Neural crest cell (in vitro differentiated cells): ENCODE measurements at places on chromosomes 2 and 18. TPM values are rescaled to one million over a fixed set of nuclear protein-coding genes. Genes with fewer than 3 reads are reported as not detected.
A peak's percentile ranks its signal among the peaks of the same experiment; 100 is the strongest.

- no peak for DNase-seq
Observed at GRCh38 chr2:62334009-62334408, 138.1 kb downstream of the B3GNT2 start.

DNA sequence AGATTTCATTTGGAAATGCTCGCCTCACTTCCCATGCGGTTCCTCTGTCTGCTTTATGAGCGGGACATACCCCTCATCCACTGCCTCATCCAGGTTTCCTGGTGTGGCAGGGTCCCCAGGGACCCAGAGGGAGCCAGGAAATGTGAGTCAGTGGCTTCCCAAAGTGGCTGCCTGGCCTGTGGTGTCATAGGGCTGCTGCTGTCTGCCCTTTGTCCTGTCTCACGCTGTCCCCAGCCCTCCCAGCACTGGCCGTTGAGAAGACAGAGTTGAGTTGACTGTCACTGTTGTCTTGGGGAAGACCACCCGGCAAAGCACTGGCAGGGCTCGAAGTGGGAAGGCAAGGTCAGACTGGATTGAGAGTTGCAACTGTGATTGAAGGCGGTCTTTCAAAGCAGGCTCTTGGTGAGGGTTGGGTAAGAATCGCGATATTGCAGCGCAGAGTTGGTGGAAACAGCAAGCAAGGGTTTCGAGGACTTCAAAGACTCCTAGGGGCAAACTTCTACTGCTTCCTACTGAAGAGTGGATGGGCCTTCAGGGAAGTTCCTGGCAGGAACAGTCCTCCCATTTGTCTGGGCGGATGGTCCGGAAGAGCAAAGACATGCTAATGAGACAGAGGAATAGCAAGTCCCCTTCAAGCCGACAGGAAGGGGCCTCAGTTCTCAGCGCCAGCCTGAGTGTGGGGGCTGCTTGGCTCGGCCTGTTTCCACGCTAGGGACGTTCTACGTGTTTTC is 33.9 kb downstream of the RAB31 start:
- DNase-seq = peak; percentile 35

The GKN2 gene
- total RNA-seq = not detected in 2 replicates

DNA sequence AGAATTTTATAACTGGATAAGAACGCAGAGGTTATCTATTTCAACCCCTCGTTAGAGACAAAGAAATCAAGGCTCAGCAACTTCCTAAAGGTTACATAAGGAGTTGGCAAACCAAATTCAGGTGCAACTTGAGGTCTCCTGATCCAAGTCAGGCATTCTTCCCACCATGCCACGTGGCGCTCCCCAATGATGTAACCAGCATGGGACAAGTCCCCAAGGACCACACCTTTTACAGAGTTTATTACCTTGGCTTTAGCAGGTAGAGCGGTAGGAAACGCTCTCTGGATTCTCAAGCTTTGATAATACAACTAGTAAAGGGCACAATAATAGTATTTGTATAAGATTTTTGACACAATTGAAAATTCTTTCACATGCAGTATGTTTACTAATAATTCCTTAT is 26.7 kb upstream of the MBOAT2 start:
- DNase-seq = no peak

DNA sequence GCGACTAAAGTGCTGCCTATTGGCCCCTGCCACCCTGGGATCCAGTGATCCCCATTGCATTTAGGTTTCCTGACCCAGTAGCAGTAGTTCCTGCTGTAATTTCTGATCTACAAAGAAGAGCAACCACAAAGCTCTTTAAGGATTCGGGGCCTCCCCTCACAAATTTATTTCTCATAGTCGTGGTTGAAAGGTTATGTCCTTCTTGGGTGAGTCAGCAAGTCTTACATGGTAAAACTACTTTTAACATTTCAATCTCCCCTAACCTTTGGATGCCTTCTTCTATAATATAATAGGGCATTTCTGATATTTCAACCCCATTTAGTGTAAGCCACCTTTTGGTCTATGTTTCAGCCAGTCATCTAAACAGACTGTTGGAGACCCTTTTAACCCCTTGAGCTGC is 14.9 kb downstream of the PIKFYVE start:
- DNase-seq = no peak

DNA sequence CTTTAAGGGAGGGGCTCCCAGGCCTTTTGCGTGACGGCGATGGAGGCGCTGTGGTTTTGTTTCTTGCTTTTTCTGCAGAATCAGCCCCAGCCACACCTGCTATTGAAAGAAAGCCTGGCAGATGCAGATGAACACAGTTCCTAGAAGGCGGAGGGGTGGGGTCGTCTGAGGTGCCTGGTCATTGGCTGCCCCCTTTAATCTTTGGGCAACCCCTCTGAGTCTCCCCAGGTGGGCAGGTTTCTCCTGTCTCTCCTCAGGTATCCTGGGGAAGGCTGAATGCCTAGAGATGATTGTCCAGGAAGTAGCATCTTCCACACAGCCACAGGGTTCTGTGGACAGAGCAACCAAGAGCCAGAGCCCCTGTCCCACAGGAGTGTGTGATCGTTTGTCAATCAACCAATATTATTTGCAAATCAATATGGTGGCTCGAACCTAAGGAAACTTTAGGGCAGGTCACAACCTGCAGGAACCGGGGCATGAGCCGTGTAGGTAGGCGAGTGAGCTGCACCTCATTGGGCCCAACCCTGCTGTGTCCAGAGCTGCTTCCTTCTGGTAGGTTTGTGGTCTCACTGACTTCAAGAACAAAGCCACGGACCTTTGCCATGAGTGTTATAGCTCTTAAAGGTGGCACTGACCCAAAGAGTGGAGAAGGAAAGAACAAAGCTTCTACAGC is 104.3 kb downstream of the NDUFA10 start:
- no peak for DNase-seq

DNA sequence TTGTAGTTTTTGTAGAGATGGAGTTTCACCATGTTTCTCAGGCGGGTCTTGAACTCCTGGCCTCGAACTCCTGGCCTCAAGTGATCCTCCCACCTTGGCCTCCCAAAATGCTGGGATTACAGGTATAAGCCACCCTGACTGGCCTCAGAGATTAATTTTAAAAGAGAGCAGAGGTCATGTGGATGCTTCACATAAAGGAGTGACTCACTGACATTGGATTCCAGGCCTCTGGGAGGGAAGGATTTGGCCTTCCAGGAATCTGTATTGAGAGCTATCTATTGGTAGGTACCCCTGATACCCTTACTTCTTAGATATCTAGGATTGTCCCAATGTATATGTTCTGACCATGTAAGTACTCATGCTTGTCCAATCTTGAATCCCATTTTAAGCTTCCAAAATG is 138.4 kb downstream of the FAM161A start:
- DNase-seq = no peak

The CD8A gene
- total RNA-seq = 0.16 and 0.54 TPM in 2 replicates

GRCh38 chr2:220533485-220533884 is 906.1 kb downstream of the SLC4A3 start:
- DNase-seq = no peak

The CAPN10 gene
- total RNA-seq = 57.7 and 62.7 TPM in 2 replicates

The STPG4 gene
- 0.26 and 0.34 TPM in 2 replicates for total RNA-seq

- DNase-seq = no peak
Observed at GRCh38 chr2:71877636-71878035, 270.0 kb downstream of the CYP26B1 start.

GRCh38 chr2:10787176-10787968 is 25.2 kb downstream of the PDIA6 start:
- no peak for DNase-seq

GRCh38 chr2:202023904-202024266 is 9.8 kb upstream of the FZD7 start:
- DNase-seq = no peak

The ARMC9 gene
- 35.0 and 35.2 TPM in 2 replicates for total RNA-seq

DNA sequence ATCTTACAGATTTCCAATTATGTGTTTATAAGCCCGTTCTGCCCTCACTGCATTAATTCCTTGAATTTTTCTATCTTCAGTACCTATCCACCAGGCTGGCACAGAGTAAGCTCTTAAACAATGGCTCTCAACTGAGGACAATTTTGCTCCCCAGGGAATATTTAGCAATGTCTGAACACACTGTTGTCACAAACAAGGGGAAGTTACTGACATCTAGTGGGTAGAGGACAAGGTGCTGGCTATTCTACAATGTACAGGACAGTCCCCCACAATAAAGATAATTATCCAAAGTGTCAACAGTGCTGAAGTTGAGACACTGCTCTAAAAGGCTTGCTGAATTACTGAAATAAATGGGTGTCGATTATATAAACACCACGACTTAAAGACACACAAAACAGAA is 5.0 kb downstream of the NDUFS1 start:
- DNase-seq = no peak

GRCh38 chr2:9714630-9715214 is 83.9 kb upstream of the YWHAQ start:
- DNase-seq = no peak

- no peak for DNase-seq
Observed at GRCh38 chr2:88517759-88518201, 65.3 kb upstream of the FOXI3 start.

GRCh38 chr2:120177001-120177621 is 46.1 kb downstream of the TMEM185B start:
- no peak for DNase-seq

- no peak for DNase-seq
Observed at GRCh38 chr2:98188351-98189046, 101.5 kb downstream of the VWA3B start.

DNA sequence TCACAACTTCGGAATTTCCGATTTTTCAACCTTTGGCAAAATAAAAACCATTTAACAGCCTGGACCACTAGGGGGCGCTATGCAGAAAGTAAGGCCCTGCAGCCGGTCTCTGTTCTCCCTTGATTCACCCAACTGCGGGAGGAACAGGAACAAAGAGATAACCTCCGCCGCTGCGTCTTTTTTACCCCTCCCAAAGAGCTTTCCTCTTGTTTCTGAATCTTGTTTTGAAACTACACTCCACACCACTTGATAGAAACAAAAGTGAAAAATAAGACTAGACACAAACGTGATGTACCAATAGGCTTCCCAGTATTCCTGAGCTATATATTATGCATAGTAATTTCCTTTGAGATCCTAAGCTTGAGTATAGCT is 231.2 kb downstream of the MYO3B start:
- DNase-seq = peak; percentile 82

The TMEM163 gene
- total RNA-seq = 0.71 and 1.0 TPM in 2 replicates

GRCh38 chr2:27049422-27050280 is 1.8 kb upstream of the AGBL5 start:
- DNase-seq = peak; percentile 51

DNA sequence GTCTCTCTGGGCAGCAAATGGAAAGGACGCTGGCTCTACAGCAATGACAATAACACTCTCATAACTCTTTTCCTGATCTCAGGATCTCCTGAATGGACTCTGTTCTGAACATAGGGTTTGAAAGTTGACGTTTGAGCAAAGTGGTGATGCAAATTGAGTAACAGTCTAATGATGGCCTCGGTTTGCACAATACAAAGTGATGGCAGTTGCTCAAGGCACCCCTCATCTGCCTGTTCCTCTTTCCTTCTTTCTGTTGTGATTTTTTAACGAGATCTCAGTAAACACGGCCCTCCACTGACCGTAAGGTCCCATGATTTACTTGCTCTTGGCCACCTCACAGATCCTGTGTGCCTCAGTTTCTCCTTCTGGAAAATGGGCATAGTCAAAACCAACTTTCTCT is 303.6 kb downstream of the SLC8A1 start:
- DNase-seq = no peak

The DHRS9 gene
- total RNA-seq = not detected in 2 replicates

The CTLA4 gene
- total RNA-seq = 0.65 and 1.3 TPM in 2 replicates

GRCh38 chr2:203918264-203918663 is 18.3 kb upstream of the ICOS start:
- DNase-seq = no peak

The SATB2 gene
- total RNA-seq = 9.2 and 10.1 TPM in 2 replicates

GRCh38 chr18:9751371-9752031 is 43.4 kb downstream of the RAB31 start:
- DNase-seq = no peak

GRCh38 chr18:21134895-21135294 is 23.3 kb upstream of the ROCK1 start:
- no peak for DNase-seq

The INSIG2 gene
- 13.0 and 14.4 TPM in 2 replicates for total RNA-seq

DNA sequence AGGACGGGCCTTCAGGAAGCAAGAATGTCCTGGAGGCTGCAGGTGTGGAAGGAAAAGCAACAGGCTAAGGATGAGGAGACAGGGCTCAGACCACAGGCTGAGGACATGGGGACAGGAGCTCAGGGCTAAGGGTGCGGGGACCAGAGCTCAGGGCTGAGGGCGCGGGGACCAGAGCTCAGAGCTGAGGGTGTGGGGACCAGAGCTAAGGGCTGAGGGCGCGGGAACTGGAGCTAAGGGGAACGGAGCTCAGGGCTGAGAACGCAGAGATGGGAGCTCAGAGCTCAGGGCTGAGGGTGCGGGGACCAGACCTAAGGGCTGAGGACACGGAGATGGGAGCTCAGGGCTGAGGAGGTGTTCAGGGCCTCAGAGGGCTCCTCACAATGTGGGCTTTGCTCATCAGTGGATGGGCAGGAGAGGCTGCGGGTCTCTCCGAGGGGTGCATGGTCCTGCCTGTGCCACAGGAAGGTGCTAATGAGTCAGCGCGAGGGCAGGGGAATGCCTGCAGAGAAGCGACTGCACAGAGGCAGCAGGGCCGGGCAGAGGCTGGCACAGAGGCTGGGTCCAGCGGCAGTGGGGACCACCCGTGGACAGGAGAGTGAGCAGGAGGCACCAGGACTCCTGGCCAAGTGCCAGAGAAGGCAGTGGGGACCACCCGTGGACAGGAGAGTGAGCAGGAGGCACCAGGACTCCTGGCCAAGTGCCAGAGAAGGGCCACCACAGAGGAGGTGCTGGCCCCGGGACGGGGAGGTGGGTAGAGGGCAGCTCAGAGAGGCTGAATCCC is 271.7 kb downstream of the TWIST2 start:
- no peak for DNase-seq
